ENCODE measurements at places on chromosomes 5 and 9. TPM values are rescaled to one million over a fixed set of nuclear protein-coding genes. Genes with fewer than 3 reads are reported as not detected.

Gene DMGDH
- 3.6 TPM for total RNA-seq

Gene OR1L6
- not detected for total RNA-seq

Gene WHRN
- total RNA-seq: 2.5 TPM

Gene SHROOM1
- 5.2 TPM for total RNA-seq

Gene LCN6
- total RNA-seq: 22.8 TPM

Gene HTR1A
- not detected for total RNA-seq

Gene NUP188
- total RNA-seq: 34.1 TPM

Gene FREM1
- 6.8 TPM for total RNA-seq

Gene CTXN3
- not detected for total RNA-seq

Gene BARHL1
- total RNA-seq: not detected

Gene LRRC19
- total RNA-seq: not detected

Gene CYLC2
- total RNA-seq: not detected

Gene PCDHGA11
- 4.6 TPM for total RNA-seq

Gene MAMDC2
- 13.4 TPM for total RNA-seq

Gene TXN
- 132 TPM for total RNA-seq

Gene IPPK
- total RNA-seq: 6.6 TPM

Gene IL3
- not detected for total RNA-seq

Gene LCNL1
- 2.0 TPM for total RNA-seq

Gene RASGEF1C
- 0.24 TPM for total RNA-seq

Gene POLK
- 41.5 TPM for total RNA-seq

Gene PDZD2
- total RNA-seq: 4.9 TPM

Gene TPPP
- 9.8 TPM for total RNA-seq

Gene F2RL2
- 0.28 TPM for total RNA-seq

Gene FOXI1
- not detected for total RNA-seq

Gene SHISAL2B
- not detected for total RNA-seq

Gene INSL6
- total RNA-seq: not detected

Gene INSL4
- not detected for total RNA-seq

Gene EQTN
- not detected for total RNA-seq

Gene ADAMTSL1
- 26.7 TPM for total RNA-seq

Gene IARS1
- total RNA-seq: 82.6 TPM

Gene AK8
- total RNA-seq: 0.24 TPM

Gene OTP
- total RNA-seq: not detected

Gene TEX48
- not detected for total RNA-seq

Gene TMC1
- 0.69 TPM for total RNA-seq

Gene FST
- total RNA-seq: 19.2 TPM

Gene PCDHB15
- 4.4 TPM for total RNA-seq

Gene SNCAIP
- total RNA-seq: 4.1 TPM

Gene FGF1
- 5.0 TPM for total RNA-seq
